NCI-H1048 (cell line): ENCODE measurements at places on chromosomes 1 and 21.
A peak's percentile ranks its signal among the peaks of the same experiment; 100 is the strongest.

- no peak for DNase-seq
Measured at GRCh38 chr1:30696831-30697230, 26.6 kb downstream of the MATN1 start.

DNA sequence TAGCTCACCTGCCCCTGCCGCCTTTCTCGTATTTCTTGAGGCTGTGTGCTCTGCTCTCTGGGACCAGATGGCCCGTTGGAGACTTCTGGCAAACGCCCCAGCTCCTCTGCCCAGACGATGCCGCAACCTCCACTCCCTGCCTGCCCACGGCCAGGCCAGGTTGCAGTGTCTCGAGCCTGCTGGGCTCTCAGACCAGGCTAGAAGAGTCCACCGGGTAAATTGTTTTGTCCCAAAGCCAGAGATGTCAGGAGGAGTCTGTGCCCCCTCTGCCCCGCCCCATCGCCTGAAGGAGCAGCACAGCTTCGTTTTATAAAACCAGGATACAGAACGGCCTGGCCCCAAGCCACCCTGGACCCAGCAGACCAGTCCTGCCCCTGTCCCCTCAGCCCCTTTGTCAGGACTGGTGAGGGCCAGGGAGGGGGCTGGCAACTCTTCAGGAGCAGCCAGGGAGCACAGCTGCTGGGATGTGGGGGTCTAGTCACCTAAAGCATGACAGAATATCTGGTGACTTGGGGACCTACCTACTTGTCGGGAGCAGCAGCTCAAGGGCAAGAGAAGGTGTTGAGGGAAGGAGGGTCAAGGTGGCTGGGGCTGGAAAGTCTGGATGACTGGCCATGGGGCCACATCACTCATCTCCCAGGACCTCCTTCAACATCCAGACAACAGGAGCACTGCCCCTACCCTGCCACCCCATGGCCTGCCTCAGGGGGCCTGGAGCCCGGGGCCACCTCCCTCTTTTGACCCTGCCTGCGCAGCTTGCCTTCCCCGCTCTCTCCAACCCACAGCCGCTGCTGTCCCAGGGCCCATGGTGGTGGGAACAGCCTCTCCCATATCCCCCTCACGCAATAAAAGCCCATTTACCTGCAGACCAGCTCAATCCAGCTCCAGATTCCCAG, 33.9 kb upstream of the LBR start:
- no peak for DNase-seq

DNA sequence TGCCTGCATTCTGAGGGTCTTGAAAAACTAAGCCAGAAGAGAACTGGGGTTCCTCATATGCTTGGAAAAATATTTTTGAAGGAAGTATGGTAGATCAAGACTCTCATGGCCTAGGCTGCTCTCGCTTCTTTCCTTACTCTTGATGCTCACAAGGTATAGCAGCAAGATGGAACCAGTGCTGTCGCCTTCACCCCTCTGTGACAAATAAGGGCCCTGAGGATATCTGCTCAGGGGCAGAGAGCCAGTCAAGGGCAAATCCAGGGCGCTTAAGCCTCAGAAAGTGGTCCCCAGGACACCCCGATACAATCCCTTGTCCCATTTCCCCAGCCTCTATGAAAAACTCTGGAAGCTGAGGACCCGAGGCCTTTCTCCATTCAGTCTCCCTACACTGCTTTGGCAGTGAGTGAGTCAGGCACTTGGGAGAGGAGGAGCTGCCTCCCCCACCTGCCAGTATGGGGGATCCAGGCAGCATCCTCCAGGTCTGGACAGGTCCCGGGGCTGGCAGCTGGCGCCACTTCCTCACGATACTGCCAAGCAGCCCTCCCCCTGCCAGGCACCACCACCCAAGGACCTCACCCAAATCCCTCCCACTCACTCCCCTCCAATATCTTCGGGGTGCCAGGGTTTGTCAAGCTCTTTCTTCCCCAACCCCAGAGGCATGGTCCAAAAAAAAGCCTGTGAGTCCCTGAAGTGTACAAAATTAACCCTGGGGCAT, 1.3 kb downstream of the IGSF9 start:
- DNase-seq: no peak

- DNase-seq: no peak
Measured at GRCh38 chr1:24898152-24898908, 31.7 kb downstream of the RUNX3 start.

DNA sequence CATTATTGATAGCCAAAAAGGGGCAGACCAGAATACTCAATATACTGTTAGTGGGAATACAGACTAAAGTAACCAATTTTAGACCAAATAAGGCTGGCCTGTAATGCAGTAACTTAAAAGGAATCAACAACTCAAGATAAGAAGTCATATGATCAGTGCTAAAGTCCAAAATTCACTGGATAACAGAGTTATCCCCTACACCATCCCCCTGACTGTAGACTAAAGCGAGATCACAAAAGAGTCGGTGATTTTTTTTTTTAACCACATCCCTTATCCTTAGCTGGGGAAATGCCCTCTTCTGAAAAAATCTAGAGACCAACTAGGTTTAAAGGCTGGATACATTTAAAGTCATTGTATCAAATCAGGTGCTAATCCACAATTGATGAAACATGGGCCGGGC, 7.7 kb downstream of the UBR4 start:
- no peak for DNase-seq

DNA sequence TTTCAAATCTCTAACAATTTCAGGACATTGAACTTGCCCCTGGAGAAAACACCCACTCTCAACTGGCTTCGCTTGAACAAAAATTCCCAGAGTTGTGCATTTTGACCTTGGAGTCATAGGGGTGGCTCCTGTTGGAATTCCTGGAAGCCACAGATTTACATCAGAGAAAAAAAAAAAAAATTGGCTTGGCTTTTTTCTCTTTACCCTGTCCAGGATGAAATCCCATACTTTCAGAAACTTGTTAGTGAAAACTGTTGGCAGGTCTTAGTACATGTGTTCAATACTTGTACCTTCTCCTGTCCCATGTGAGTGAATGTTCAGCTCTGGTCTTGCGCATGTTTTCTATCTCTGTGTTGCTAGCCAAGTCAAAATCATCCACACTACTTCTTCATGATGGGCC, 228.8 kb downstream of the TGFB2 start:
- DNase-seq: no peak

GRCh38 chr21:33078907-33079582, 9.1 kb downstream of the OLIG1 start:
- no peak for DNase-seq

GRCh38 chr1:169427081-169427641, at the start of gene CCDC181:
CCDC181 (minus strand) TSS chr1:169427474; CDS start chr1:169424927, 2,547 bp downstream.
- DNase-seq: no peak

DNA sequence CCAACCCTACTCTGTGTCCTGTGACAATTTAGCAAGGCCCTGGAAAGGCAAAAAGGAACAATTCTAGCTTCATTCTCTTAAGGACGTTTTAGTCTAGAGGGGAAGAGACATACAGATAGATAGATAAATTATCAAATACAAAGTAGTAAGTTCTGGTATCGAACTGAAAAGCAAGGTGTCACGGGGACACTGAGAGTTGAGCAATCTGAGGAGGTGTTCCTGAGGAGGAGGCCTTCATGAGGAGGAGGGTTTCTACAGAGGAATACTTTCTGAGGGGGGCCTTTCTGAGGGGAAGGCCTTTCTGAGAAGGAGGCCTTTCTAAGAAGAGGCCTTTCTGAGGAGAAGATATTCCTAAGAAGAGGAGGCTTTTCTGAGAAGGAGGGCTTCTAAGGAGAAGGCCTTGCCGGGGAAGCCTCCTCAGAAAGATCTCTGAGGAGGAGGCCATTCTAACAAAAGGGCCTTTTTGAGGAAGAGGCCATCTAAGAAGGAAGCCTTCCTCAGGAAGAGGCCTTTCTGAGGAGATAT, 155.9 kb upstream of the COA6 start:
- no peak for DNase-seq

GRCh38 chr1:226310637-226311195, 1.8 kb upstream of the LIN9 start:
- no peak for DNase-seq

DNA sequence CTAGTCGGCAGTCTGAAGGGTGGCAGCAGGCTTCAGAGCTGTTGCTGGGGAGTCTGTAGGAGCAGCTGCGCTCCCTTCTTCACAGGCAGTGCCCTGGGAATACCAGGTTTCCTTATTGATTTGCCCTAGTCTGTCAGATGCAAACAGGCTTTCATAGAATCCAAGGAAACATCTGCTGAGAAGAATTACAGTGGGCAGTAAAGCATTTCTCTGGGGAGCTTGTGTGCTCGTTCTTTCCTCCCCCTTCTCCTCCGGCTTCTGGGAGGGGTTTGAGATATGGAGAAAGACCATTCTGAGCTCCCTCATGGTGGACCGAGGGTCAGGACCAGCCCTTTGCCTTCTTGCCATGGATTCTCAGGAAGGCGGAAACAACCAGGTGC, 25.4 kb upstream of the PARP1 start:
- DNase-seq: no peak

DNA sequence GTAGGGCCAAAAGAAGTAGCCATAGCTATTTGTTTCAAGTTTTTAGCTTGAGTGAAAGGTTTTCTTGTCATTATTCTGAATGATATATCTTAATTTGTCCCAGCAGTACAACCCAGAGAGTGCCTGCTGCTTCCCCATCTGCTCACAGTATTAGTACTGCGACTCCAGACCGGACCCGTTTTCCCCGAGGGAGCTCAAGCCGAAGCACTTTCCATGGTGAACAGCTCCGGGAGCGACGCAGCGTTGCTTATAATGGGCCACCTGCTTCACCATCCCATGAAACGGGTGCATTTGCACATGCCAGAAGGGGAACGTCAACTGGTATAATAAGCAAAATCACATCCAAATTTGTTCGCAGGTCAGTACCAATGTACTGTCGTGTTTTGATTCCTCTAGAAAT, 37.2 kb upstream of the C1orf115 start:
- no peak for DNase-seq

GRCh38 chr1:213245260-213245910, 194.3 kb downstream of the RPS6KC1 start:
- DNase-seq: peak; percentile 34

- DNase-seq: no peak
Measured at GRCh38 chr1:60746278-60746791, 336.0 kb upstream of the NFIA start.

DNA sequence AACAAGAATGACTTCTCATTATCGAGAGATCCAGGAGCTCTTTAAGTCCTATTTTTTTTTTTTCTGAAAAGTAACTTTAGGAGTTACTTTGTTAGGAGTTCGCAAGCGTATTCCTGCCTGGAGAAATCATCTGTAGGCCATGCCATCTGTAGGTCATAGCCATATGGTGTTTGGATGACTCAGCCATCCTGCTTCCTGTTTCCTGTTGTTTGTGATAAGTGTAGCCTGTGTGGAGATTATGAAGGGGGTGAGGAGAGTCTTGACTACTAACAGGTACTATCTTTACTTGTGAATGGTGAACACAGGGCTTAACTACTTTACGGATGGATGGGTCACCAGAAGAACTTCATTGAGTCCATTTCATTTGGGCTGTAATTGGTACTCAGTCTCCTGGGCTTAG, 327.2 kb downstream of the PTPRU start:
- DNase-seq: no peak

- DNase-seq: no peak
Measured at GRCh38 chr1:52164604-52165003, 22.7 kb downstream of the ZFYVE9 start.

GRCh38 chr1:12433323-12434053, 184.5 kb downstream of the DHRS3 start:
- no peak for DNase-seq

GRCh38 chr1:158005224-158005623, 11.8 kb downstream of the KIRREL1 start:
- DNase-seq: no peak

DNA sequence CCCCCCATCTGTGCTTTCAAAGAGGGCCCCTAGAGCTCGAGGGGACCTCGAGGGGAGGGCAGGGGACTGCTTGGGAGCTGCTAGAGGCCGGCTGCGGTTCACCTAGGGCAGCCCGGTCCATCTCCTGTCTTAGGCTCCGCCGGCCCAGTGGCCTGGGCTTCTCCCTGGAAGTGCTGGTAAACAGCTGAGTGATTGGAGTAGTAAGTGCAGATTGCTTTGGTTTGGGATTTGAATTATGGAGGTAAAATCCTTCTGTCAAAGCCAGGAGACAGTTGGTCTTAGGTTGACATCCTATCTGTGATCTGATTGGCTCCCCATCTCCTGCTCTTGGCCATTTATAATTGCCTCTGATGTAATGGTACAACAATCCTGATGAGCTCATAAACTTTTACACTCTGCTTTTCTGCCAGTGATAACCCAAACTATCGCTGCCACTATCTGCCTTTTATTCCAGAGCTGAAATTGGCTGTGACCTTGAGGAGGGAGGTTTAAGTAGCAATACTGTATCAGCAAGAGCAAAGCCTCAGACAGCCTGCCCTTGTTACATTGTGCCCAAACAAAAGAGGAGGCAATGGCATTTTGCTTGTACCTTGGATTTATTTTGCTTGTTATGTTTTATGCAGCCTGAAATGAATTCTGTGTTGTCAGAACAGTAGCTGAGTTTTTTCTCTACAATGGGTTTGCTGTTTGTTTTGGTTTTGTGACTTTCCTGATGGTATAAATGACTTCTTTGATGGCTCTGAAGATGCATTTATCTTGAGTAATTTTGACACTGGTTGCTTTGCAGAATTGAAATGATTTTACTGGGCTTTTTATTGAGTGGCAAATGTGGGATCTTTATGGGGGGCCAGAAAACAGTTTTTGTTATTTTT, 2.4 kb downstream of the ARID1A start:
- DNase-seq: peak; percentile 58

GRCh38 chr1:104932949-104933679, 1183.4 kb downstream of the AMY1C start:
- DNase-seq: no peak

DNA sequence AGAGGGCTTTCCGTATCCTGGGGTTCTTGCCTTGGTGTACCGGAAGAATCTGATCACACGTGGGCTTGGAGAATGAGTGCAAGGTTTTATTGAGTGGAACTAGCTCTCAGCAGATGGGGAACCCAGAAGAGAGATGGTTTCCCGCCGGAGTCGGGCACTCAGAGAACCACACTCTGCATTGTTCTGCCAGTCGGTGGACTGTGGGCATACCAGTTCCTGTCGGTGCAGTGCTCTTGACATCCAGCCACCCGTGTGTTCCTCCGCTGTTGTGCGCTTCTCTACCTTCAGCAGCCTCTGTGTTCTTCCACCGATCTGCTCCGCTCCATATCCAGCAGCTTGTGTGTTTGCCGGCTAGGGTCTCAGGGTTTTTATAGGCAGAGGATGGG, 10.8 kb upstream of the PPIE start:
- no peak for DNase-seq

- no peak for DNase-seq
Measured at GRCh38 chr1:241048622-241049021, 308.4 kb downstream of the RGS7 start.
